ENCODE measurements at places on chromosomes 11 and 22. TPM values are rescaled to one million over a fixed set of nuclear protein-coding genes. Genes with fewer than 3 reads are reported as not detected.
A peak's percentile ranks its signal among the peaks of the same experiment; 100 is the strongest.

The GLYAT gene
- total RNA-seq: not detected

The ZP1 gene
- not detected for total RNA-seq

The SLC29A2 gene
- total RNA-seq: 3.5 TPM

DNA sequence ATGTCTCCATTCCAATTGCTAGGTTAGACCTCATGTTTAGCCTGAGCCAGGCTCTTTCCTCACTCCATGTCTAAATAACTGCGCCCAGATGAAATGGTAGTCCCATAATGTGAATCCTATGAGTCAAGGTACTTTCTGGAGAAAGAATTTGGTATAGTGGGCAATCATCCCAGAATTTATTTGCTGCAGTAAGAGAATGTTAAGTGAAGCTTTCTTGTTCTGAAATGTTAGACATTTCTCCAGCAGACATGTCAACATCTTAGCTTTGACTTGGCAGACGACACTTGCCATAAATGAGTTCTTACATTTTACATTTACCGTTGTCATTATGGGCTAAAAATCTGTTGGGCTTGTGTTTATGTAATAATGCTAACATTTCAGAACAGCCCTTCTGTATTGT lies 165.2 kb downstream of the PGR start:
- no peak for DNase-seq

- peak; percentile 94 for DNase-seq
Observed at GRCh38 chr22:36331306-36331911, 56.4 kb downstream of the MYH9 start.

All from uterus (tissue), 4 donors.